ENCODE measurements at places on chromosomes 3 and 15. TPM values are rescaled to one million over a fixed set of nuclear protein-coding genes. Genes with fewer than 3 reads are reported as not detected.

The GOLGA6L1 gene
- not detected for polyA plus RNA-seq

The GXYLT2 gene
- polyA plus RNA-seq: 0.52 TPM

The FAN1 gene
- 7.5 TPM for polyA plus RNA-seq

The IL17RD gene
- 0.22 TPM for polyA plus RNA-seq

The UBE2Q2 gene
- polyA plus RNA-seq: 15.5 TPM

The NRG4 gene
- polyA plus RNA-seq: 0.65 TPM

The SERPINI2 gene
- 0.49 TPM for polyA plus RNA-seq

The C2CD4B gene
- 3.4 TPM for polyA plus RNA-seq

The ARL14 gene
- 0.24 TPM for polyA plus RNA-seq

The LRRK1 gene
- 5.7 TPM for polyA plus RNA-seq

The CHRNA5 gene
- polyA plus RNA-seq: 1.1 TPM

The NR1I2 gene
- polyA plus RNA-seq: 0.08 TPM

The DNASE1L3 gene
- 2.5 TPM for polyA plus RNA-seq

The GHRL gene
- 5.4 TPM for polyA plus RNA-seq

The ASB14 gene
- polyA plus RNA-seq: 0.06 TPM

The RAD18 gene
- 2.1 TPM for polyA plus RNA-seq

The ACKR4 gene
- 5.8 TPM for polyA plus RNA-seq

The BCL2A1 gene
- polyA plus RNA-seq: 61.9 TPM

The UBAP1L gene
- polyA plus RNA-seq: 0.96 TPM

The ACTRT3 gene
- polyA plus RNA-seq: 1.0 TPM

The ATP10A gene
- 5.6 TPM for polyA plus RNA-seq

The CLEC3B gene
- 33.1 TPM for polyA plus RNA-seq

The SLC7A14 gene
- polyA plus RNA-seq: 0.01 TPM

The CYP19A1 gene
- 9.6 TPM for polyA plus RNA-seq

The LXN gene
- polyA plus RNA-seq: 31.2 TPM

Measured in lung (tissue), 17 donors.